WTC11 (cell line): ENCODE measurements at places on chromosomes 11 and 22. TPM values are rescaled to one million over a fixed set of nuclear protein-coding genes. Genes with fewer than 3 reads are reported as not detected.

GRCh38 chr11:13140873-13141655, 131.9 kb downstream of the RASSF10 start:
- DNase-seq: no peak

SCGB1D2 gene
- not detected in 3 replicates for total RNA-seq

NLRP14 gene
- 0.05 to 0.16 TPM (median 0.07 TPM) in 3 replicates for total RNA-seq

DNA sequence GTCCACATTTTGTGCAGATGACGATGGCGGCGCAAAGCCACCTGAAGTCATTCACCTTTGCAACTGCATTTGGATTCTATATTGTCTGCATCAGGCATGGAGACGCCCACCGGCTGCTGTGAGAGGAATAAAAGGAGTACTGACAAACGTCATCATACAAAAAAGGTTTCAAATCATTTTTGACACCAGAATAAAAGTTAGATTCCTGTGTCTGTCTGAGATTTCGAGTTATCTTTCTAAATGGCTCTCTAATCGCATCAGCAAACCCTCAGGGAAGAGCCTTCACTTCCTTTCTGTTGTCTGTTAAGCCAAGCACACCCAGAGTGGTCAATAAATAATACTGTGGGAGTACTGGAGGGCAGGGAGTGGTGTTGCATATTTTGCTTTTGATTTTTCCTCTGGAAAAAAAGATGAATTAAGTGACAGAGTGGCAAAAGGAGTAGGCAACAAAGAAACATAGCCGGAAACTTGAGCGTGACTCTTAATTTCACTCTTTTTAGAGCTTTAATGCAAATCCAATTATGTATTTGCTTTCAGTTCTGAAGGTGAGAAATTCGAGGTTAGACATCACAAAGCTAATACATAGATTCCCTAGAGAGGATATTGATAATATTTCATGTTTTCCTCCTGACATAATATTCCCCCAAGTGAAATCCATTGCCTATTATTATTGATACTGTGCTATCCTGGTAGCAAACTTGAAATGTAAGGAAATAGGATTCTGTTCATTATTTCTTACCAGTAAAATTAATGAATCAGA, 150.8 kb upstream of the MTMR2 start:
- no peak for DNase-seq

CRYBB3 gene
- 0.44 to 0.48 TPM in 2 of 3 replicates, not detected in the other for total RNA-seq

INPP5J gene
- total RNA-seq: 6.2 to 9.0 TPM (median 7.7 TPM) in 3 replicates

GRCh38 chr22:20604776-20605221, 97.4 kb downstream of the MED15 start:
- DNase-seq: no peak

SPTBN2 gene
- 34.9 to 40.7 TPM (median 38.9 TPM) in 3 replicates for total RNA-seq

- no peak for DNase-seq
Observed at GRCh38 chr22:46752988-46753310, 9.5 kb upstream of the TBC1D22A start.

- no peak for DNase-seq
Observed at GRCh38 chr22:27845644-27846043, 44.1 kb upstream of the MN1 start.

GRCh38 chr11:69653406-69653960, 12.5 kb downstream of the CCND1 start:
- DNase-seq: no peak

DNA sequence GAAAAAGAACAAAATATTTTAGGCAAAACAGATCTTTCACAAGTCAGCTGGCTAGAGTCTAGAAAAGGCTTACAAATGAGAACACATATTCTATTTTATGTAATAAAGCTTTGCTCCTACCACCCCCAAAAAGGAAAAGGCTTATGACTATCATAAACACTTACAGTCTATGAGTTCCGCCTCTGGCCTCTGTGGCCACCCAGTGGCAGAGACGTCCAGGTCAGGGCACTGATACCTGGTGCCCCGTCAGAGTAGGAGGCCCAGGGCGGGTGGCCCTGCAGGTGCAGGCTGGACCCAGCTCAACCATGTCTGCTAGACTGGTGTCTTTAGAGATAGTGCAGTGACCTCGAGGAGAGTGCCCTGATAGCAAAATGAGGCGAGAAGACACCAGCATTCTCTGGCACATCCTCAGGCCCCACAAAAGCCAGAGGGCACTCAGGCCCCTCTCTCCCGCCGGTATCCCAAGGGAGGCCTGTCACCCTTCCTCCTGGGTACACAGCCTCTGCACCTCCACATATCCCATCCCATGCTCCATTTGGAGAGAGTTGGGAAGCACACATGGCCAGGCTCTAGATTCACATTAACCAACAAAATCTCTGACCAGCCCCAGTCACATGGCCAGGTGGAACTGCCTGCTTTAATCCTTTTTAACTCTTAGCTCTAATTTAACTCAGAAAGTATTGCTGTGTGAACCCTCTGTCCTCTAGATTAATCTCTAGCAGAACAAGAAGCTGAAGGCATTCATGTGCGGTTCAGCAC, 27.3 kb upstream of the SERPIND1 start:
- no peak for DNase-seq

DNA sequence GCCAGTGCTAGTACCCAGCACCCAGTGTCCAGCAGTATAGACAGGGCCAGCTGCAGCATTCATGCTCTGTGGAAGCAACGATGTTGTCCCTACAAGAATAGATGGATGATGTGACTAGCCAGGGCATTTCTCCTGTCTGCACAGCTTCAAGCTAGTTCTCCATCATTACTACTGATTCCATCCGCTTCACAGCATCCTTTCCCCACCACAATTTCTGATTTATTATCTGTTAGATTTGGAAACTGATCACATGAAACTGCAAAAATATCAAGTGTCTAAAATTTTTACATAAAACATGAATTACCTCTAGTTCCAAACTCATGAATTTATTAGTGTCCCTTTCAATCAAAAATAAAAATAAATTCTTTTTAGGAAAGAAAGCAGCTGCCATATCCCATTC, 138.9 kb upstream of the POU2AF2 start:
- no peak for DNase-seq

GRCh38 chr22:29393019-29393608, 4.7 kb upstream of the AP1B1 start:
- DNase-seq: no peak

DNA sequence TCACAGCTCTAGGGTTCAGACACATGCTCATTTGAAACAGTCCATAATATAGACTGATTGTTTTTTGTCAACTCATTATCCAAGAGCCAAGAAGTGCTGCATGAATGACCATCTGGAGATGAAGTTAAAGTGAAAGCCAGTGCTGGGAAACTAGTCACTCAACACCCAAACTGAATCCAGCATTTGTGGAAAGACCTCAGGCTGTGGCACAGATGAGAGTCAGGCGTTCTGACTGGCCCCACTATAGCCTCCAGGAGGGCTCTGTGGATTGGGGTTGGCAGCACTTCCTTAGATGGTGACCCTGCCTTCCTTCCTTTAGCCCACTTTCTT, 2.1 kb downstream of the FEZ1 start:
- no peak for DNase-seq

DNA sequence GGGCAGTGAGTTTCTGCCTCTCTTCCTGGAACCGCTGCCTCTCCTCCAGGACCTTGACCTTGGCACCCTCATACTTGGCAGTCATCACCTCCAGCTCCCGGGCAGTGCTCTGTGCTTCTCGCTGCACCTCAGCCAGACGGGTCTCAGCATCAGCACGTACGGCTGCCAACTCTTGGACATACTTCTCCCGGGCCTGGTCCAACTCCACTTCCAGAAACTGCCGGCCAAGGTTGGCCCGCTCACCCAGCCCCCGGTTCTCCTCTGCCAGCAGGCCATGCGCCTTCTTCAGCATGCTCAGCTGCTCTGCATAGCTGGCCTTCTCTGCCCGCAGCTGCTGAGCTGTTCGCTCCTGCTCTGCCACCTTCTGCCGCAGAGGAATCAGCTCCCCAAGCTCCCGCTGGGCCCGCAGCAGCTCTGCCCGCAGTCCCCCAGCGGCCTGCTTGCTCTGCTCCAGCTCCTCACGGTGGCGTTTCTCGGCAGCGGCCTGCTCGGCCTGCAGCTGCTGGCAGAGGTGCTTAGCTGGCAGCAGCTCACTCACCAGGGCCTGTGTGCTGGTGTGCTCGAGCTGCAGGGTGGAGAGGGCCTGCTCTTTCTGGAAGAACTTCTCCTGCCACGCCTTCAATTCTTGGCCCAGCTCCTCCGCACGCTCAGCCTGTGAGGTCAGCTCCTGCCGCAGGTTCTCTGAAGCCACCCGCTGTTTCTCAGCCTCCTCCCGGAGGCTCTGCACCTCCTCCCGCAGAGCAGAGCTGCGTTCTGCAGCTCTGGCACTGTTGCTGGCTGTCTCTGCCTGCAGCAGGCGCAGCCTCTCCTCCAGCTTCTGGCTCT, 14.4 kb downstream of the IL18BP start:
- no peak for DNase-seq

DNA sequence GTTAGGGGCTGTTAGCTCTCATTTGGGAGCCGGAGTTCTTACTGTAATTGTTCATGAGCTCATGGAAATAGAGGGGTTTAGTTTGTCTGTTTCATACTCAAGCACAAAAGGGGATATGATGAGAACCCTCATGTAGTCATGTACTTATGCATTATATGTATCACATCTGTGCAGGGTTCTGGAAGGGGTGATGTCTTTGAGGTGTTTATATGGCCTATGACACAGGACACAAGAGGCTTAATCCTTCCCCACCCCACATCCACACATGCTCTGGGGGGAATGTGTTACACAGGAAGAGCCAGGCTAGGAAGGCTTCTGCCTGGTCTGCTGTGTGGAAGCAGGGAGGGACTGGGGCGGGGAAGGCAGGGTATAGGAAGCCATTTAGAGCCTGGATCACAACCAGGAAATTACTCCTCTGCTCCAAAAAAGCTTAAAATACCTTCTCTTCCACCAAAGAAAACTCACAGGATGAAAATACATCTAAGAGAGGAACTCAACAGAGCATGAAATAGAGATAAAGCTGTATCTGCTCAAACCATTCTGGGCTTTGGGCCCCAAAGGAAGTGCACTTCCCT, 316.1 kb downstream of the TMEM135 start:
- DNase-seq: no peak

ENDOD1 gene
- 2.6 to 3.3 TPM (median 3.2 TPM) in 3 replicates for total RNA-seq

UPK3A gene
- 0.23 to 0.62 TPM (median 0.37 TPM) in 3 replicates for total RNA-seq

E2F8 gene
- 8.5 to 10.7 TPM (median 10.4 TPM) in 3 replicates for total RNA-seq

VPREB1 gene
- total RNA-seq: not detected in 3 replicates

DNA sequence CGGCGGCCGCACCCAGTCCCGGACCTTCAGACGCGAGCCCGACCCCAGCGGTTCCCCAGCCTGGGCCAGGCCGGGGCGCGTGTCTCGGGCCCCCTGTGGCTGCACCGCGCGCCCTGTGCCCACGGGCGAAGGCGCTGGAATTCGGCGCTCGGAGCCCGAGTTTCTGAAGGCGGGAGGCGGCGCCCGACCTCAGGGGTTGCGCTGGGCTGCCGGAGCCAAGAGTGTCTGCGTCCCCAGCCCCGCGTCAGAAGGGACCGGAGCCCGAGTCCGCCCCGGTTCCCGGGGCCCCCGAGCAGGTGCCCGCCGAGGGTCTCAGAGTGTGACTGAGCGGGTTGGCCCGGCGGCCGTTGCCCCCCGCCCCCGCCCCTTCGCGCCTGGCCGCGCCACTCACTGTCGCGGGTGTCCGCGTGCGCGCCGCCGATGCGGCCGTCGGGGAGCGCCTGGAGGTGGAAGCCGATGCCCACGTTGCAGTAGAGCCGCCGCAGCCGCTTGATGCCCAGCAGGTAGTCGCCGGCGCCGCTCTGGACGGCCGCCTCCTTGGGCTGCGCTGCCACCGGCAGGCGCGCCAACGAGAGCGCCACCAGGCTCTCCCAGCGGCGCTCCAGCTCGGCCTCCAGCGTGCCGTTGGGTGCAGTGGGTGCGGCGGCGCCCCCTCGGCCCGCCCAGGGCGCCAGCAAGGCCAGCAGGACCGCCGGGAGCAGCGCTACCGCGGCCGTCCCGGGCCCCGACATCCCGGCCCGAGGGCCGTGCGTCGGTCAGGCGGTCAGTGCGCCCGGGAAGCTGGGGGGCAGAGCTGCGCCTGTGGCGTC, 583 bp downstream of the FGF4 start:
- DNase-seq: peak; percentile 34

HSCB gene
- 17.1 to 19.2 TPM (median 17.1 TPM) in 3 replicates for total RNA-seq

- no peak for DNase-seq
Observed at GRCh38 chr22:27146866-27147633, 489.7 kb downstream of the MIAT start.

GRCh38 chr11:118785362-118785761, 5.6 kb downstream of the DDX6 start:
- no peak for DNase-seq
